ENCODE measurements at places on chromosomes 12 and 14. TPM values are rescaled to one million over a fixed set of nuclear protein-coding genes. Genes with fewer than 3 reads are reported as not detected.

Gene TSHR
- 0.59 TPM for polyA plus RNA-seq

Gene HAL
- 1.3 TPM for polyA plus RNA-seq

Gene RNASE7
- not detected for polyA plus RNA-seq

Gene AACS
- polyA plus RNA-seq, result 6.1 TPM

Gene TMCC3
- 4.5 TPM for polyA plus RNA-seq

Gene HVCN1
- 422 TPM for polyA plus RNA-seq

Gene CNTN1
- polyA plus RNA-seq, result not detected

Gene CCDC196
- not detected for polyA plus RNA-seq

Gene PIWIL1
- polyA plus RNA-seq, result not detected

Gene BDKRB2
- polyA plus RNA-seq, result 0.03 TPM

Gene NFATC4
- polyA plus RNA-seq, result 3.7 TPM

Gene DNAH10
- 0.24 TPM for polyA plus RNA-seq

Gene TROAP
- polyA plus RNA-seq, result 0.88 TPM

Measured in B cell (primary cell).